ENCODE measurements at places on chromosomes 6 and 20.
A peak's percentile ranks its signal among the peaks of the same experiment; 100 is the strongest.

GRCh38 chr20:51418137-51418529, 124.4 kb downstream of the NFATC2 start:
- no peak for DNase-seq

DNA sequence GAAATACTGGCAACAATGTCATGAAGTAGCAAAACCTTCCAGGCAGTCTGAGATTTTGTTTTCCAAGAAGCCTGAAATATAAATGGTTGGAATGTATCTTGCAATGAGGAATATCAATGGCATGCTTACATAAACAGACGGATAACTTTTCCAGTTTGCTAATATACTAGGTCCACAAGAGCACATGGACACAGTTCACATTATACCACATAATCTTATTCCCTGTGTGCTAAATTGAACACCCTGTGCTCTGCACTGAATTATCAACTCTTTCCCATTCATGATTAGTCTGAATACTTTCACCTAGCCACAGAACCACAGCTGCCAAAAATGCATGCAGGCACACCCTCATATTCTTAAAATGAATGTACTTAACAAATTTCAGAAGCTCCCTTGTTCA, 274.3 kb downstream of the COL12A1 start:
- no peak for DNase-seq

GRCh38 chr6:14732844-14733757, 512.8 kb upstream of the JARID2 start:
- peak; percentile 70 for DNase-seq

DNA sequence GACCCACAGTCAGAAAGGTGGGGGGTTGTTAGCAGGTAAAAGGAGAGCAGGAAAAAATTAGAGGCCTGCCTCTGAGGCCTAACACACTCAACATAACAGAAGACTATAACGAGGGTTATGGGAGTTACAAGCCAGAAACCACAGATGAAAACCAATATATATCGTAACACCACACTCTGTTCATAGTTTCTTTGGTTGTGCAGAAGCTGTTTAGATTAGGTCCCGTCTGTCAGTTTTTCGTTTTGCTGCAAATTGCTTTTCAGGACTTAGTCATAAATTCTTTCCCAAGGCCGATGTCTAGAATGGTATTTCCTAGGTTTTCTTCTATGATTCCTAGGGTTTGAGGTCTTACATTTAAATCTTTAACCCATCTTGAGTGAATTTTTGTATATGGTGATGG, 3.7 kb upstream of the MAP3K5 start:
- no peak for DNase-seq

DNA sequence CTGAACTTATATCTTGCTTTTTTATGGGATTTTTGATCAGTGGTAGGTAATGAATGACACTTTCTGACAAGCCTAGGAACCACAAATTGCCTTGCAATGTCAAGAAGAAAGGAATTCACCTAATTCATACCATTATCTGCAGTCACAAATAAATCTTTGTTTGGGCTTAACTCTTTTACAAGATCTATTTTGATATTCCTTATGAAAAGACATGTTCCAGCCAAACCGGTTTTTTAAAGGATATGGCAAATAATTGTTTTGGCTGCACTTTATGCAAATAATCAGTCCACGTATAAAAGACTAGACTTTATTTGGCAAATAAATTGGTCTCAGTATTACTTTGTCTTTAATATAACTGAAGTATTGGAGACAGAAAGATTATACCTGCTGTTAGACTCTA, 771.7 kb upstream of the ADGRB3 start:
- no peak for DNase-seq

DNA sequence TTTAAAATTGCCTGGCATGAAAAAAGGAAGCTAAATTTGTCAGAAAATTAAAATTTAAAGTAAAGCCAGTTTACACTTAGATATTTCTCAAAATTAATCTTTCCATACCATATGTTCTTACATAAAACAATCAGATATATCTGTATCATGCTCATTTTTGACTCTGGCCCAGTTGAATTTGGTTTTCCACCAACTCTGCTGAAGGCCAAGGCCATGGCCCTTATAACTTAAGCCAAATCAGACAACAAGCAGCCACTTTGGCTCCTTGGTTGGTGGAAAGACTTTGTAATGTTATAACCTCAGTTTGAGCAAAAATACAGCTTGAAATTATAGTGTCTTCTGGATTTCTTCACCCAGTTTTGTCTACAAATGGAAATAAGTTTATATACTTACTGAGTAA, 97.3 kb downstream of the CENPW start:
- no peak for DNase-seq

- no peak for DNase-seq
Observed at GRCh38 chr6:81812401-81812800, 59.9 kb upstream of the TENT5A start.

DNA sequence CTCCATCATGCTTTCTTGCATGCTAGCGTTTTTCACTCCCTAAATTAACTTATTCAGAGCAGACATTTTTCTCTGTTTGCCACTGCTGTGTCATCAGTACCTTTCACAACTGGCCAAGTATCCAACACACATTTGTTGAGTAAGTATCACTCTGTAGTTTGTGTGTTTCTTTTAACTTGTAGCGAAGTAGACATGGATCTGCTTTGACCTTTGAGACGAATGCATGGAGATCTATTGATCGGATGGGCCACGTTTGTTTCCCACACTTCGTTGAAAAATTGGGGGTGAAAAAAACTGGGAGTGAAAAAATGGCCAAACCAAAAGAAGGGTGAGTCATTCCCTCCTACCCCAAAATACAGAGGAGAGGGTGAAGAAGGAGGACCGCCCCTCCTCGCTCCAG, 12.9 kb upstream of the SLC9A8 start:
- no peak for DNase-seq
